ENCODE measurements at places on chromosomes 16 and 17.

DNA sequence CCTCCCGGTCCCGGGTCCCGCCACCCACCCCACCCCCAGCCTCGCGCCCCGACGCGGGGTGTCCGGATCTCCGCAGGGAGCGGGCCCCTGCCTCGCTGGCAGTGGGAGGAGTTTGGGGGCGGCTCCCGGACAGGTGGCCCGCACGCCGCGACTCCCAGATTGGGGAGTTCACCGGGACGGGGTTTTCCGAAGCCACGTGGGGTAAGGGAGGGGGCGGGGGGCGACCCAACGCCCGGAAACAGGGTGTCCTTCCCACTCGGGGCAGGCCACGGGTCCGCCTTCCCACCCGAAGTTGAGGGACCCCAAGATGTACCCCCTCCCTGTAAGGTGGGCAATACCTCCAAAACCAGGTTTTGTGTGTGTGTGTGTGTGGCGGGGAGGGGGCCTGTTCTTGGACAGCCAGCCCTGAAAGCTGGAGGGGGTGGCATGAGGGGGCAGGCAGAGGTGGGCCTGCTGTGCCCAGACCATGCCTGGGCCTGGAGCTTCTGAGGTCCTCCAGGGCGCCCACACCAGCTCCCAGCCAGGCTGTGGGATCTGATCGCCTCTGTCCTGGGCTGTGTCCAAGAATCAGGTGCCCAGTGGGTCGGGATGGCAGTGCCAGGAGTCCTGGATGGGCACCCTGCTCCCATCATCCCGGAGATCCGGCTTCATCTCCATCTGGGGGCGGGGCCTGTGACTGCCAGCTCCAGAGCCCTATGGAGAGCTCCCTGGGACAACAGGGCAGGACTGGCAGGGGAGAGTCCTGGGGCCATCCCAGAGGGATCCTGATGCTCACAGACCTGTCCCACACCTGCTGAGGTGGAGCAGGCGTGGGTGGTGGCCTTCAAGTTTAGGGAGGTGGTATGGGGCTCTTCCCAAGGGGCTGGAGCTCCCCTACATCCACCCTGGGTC is 767 bp downstream of the SYNGR2 start:
- no peak for DNase-seq

- DNase-seq: no peak
These were observed 3.2 kb downstream of the CCR7 start for GRCh38 chr17:40561871-40562611.

DNA sequence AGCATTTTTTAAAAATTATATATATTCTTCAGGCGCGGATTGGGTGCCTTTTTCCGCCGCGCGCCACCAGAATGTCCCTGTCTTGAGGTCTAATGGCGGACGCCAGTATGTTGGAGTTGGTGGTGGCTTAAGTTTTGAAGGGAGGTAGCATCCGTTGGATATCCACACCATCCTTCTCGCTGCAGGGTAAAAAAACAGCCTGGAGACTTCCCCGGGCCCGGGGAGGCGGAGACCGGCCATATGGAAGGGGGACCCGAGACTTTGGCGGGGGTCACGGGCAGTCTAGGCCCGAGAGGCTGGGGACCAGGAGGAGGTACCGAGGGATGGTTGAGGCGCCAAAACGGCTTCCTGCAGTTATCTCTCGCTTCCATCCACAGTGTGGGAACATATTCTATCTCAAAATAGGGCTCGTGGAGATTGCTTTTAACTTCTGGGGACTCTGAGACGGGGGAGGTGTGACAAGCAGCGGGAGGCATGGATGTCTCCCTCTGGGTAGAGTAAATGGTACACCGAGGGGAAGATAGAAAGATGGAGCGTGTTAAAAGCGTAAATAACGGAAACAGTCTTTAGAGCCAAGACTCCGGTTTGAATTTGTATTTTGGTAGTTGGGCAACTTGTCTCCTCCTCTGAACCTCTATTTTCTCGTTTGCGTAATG is at the start of gene SF3B3:
Gene SF3B3, plus strand, starts transcription at position 74 of the 656 bp plus-strand sequence. CDS start 2,841 bp downstream, outside the sequence.
- DNase-seq: peak; percentile 75

GRCh38 chr16:16162591-16162990 is 60.7 kb downstream of the ABCC6 start:
- no peak for DNase-seq
